Natural killer cell (primary cell): ENCODE measurements at places on chromosomes 3 and 15.
A peak's percentile ranks its signal among the peaks of the same experiment; 100 is the strongest.

GRCh38 chr3:123621186-123621849, 36.5 kb upstream of the HACD2 start:
- no peak for DNase-seq

GRCh38 chr15:74957476-74958035, 984 bp upstream of the RPP25 start:
- no peak for DNase-seq

- no peak for DNase-seq
These were observed 5.1 kb upstream of the IQSEC1 start for GRCh38 chr3:13078163-13078905.

GRCh38 chr3:40843208-40843624, 318.5 kb downstream of the ZNF621 start:
- DNase-seq: no peak

- DNase-seq: no peak
These were observed 5.8 kb upstream of the SCAMP5 start for GRCh38 chr15:74989527-74989926.

- DNase-seq: no peak
These were observed 1061.5 kb downstream of the ROBO2 start for GRCh38 chr3:78101384-78101783.

DNA sequence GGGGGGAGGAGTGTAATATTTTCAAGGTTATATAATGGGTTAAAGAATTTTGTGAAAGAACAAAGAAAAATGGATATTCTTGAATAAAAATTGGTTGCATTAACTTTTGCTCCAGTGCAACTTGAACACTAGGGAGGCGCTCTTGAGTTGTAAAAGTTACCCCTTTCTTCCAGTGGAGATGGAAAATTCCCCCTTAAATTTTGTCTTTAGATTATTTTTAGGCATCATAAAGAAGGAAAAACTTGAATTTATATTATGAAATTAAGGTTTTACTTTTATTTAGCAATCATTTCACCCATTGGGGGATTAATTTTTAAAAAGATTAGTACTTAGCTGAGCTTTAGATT, 550 bp upstream of the CHD2 start:
- DNase-seq: peak; percentile 51

DNA sequence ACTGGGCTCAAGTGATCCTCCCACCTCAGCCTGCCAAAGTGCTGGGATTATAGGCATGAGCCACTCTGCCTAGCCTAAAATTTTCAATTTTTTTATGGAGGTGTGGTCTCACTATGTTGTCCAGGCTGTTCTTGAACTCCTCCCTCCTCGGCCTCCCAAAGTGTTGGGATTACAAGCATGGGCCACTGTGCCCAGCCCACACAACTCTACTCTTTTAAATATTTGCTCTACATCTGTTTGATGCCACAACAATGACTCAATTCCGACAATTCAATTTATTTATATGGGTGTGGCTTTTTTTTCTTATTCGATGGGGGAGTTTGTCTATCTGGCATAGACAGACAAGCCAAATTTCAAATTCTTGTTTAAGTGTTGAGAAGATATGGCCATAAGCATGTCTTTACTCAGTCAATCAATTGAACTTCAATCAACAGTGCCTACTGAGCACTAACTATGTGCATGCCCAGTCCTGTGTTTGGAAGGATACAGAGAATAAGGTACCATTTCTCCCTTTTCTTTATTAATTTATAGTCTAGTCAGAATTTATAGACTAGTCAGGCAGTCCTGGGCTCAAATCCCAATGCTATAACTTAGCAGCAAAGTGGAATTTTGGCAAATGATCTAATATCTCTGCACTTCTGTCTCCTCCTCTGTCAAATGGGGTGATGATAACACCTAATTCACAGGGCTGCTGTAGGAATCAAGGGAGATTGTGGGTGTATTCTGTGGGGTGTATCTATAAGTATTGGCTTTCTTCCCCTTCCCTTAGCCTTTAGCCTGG, 54.6 kb upstream of the PIAS1 start:
- no peak for DNase-seq

- DNase-seq: no peak
These were observed 47.0 kb upstream of the RBP1 start for GRCh38 chr3:139586420-139587017.

DNA sequence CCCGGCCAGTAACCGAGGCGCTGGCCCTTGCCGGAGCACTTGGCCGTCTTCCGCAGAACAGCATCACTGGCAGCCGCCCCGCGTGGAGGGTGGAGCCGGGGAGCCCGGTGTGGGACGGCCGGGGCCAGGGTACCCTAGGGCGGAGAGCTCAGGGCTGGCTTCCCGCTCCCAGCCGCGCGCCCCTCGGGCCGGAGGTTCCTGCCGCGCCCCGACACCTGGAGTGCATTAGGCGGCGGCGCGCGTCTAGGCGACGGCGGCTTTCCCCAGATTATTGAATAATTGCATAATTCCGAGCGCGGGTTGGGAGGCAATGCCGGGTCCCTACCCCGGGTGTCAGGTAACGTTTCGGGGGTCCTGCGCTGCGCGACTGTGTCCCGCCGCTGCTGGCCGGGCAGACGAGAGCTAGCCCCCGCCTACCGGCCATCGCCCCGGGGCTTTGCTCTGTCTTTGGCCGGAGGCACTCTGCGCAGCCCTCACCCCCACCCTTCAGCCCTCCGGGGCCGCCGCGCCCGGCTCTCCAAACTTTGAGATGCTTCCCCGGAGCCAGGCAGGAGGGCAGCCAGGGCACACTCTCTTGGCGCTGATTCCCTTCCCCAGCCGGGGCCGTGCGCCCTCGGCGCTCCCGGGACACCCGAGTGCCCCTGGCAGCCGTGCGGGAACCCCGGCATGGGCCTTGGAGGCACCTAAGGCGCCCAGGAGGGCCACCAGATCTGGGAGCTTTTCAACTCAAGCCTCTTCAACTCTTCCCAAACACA, 749 bp downstream of the ITGA11 start:
- DNase-seq: no peak

DNA sequence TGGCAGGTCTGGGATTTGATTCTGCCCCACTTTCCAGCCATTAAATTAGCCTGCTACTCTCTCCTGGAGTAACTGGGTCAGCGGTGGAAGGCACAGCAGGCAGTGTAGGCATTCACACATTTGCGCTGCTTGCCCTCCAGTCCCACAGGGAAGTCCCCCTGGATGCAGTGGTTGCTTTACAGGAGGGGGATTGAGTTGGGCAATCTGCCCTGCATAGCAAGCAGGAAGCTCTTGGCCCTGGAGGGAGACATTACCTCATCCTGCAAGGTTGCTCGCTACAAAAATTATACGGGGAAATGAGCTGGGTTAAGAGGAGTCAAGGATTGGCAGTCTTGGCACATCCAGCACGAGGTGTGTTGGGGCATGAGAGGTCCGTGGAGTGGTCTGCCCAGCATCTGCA, 14.8 kb downstream of the MCM2 start:
- DNase-seq: no peak

- DNase-seq: no peak
These were observed 269.0 kb downstream of the GOLGA6L6 start for GRCh38 chr15:20272422-20273184.

GRCh38 chr3:113421082-113421481, 20.2 kb downstream of the CFAP44 start:
- DNase-seq: no peak

DNA sequence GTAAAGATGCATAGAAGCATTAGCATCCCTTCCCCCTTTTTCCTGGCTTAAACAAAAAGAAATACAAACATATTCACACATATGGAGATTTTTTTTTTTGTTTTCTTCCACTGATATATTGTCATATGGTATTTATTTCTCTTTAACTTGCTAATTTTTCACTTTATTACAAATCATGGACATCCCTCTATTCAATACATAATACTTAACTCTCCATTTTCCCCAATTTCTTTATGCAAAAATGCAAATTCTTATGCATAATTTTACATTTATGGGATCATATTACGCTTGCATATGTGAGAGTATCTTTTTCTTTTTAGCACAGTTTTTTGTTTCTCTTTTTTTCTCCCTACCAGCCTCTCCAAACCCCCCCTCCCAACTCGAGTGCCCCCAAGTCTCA, 48.8 kb downstream of the CCR3 start:
- DNase-seq: no peak

DNA sequence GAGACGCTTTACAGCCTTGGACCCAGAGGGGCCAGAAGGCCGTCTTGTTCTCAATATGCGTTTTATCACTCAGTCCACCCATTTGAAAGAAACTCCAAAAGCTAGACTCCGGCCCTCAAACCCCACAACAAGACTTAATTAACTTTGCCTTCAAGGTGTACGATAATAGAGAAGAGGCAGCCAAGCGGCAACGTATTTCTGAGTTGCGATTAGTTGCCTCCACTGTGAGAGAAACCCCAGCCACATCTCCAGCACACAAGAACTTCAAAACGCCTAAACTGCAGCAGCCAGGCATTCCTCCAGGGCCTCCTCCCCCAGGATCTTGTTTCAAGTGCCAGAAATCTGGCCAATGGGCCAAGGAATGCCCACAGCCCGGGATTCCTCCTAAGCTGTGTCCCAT, 17.4 kb upstream of the INO80 start:
- no peak for DNase-seq

GRCh38 chr3:76943671-76944070, 96.2 kb upstream of the ROBO2 start:
- DNase-seq: no peak

GRCh38 chr3:187947927-187948682, 202.8 kb upstream of the BCL6 start:
- DNase-seq: no peak

- no peak for DNase-seq
These were observed 47.9 kb downstream of the TM2D3 start for GRCh38 chr15:101604124-101604874.

- no peak for DNase-seq
These were observed 266.3 kb downstream of the XXYLT1 start for GRCh38 chr3:195004512-195005250.

DNA sequence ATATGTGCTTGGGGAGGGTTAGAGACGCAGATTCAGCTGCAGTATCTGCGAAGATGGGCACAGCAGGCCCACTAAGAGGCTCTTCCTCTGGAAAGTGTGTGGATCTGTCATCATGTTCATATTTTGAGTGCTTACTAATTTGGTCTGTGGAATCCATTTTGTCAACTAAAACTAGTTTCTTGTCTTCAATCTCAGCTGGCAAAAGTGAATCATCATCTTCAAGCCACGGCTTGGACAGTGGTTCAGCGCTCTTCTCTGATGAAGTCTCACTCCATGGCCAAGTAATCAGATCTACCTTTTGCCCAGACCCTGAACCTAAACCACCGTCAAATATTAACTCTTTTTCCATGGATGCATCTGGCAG, 76.2 kb downstream of the IMPG2 start:
- no peak for DNase-seq

GRCh38 chr15:96038650-96039049, 291.9 kb upstream of the NR2F2 start:
- no peak for DNase-seq

GRCh38 chr3:122562923-122563716, 980 bp downstream of the PARP9 start:
- no peak for DNase-seq
